WERI-Rb-1 (cell line): ENCODE measurements at places on chromosomes 7 and 10.

DNA sequence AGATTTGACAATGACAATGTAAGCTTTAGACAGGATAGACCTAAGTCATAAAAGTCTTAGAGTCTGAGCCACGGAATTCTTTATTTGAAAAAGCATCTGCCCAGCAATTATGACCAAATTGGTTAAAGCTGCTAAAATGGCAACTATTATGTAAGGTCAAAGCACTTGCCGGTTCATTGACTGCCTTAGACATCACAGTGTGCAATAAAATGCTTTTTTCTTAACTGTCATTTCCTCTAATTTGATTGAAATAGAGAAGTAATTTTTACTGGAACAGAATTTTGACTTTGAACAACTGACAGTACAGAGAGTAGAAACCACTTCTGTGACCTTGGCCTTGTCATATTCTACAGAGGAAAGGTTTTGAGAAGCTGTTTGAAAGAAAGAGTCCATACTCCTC, 142.9 kb downstream of the THSD7A start:
- DNase-seq, result no peak

- DNase-seq, result no peak
Observed at GRCh38 chr7:158680754-158681153, 23.9 kb downstream of the NCAPG2 start.

DNA sequence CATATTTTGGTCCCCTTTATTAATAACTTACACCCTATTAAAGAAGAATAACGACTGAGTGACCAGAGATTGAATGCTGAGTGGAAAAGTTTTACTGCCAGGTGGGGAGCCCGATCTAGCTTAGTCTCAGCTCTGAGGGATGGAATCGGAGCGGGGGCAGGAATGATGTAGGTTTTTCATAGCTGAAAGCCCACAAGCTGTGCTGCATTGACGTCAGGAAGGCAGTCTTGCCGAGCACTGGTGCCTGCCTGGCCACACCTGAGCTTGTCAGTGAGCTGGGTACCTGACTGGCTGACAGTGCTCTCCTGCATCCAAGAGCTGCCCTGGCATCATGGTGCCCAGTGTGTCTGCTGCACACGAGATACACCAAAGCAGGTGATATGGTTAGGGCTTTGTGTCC, 34.8 kb downstream of the GRK5 start:
- peak; percentile 35 for DNase-seq

DNA sequence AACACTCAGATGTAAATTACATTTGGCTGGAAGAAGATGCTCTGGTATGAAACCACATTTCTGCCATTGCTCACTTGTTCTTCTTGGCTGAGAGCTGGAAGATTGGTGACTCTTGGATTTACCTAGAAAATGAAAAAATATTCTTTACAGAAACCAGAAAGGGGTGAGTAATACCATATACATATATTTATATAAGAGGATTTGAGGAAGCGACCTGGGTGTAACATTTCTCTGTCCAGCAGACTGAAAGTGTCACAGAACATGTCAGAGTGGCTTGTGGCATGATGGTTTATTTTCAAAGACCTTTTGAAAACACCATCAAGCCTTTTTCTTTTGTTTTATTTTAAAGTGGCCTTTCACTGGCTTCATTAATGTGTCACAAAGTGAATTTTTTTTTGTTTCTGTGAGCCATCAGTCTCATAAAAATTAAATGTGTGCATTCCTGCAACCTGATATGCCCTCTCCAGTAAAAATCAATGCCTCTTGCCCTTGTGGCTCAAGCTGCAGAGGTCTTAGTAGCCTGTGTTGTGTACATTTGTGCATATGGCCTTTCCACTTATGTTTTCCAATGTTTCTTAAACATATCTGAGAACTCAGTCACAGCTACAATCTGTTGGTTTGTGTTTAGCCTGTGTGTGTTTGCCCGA, 23.5 kb downstream of the CREB5 start:
- no peak for DNase-seq

GRCh38 chr10:124700293-124701037, 43.7 kb downstream of the FAM53B start:
- no peak for DNase-seq

- DNase-seq, result no peak
Observed at GRCh38 chr7:134995239-134996096, 9.2 kb downstream of the AGBL3 start.

- DNase-seq, result no peak
Observed at GRCh38 chr7:90720984-90721760, 125.1 kb downstream of the CDK14 start.

DNA sequence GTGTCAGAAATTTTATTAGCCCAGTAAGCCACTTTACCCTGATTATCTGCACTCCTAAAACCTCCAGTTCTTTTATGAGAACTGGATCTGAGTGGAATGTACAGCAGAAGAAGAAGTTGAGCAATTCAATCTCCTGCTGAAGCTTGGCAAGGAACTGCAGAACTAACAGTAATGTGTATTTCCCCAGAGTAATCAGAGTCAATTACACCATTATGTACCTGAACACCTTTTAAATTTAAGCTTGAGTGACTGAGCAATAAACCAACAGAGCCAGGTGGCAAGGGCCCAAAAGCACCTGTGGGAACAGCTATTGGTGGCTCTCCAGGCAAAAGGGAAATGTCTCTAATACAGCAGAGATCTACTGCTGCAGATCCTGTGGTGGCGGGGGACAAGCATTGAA, 40.1 kb upstream of the AKR1C2 start:
- DNase-seq, result no peak

DNA sequence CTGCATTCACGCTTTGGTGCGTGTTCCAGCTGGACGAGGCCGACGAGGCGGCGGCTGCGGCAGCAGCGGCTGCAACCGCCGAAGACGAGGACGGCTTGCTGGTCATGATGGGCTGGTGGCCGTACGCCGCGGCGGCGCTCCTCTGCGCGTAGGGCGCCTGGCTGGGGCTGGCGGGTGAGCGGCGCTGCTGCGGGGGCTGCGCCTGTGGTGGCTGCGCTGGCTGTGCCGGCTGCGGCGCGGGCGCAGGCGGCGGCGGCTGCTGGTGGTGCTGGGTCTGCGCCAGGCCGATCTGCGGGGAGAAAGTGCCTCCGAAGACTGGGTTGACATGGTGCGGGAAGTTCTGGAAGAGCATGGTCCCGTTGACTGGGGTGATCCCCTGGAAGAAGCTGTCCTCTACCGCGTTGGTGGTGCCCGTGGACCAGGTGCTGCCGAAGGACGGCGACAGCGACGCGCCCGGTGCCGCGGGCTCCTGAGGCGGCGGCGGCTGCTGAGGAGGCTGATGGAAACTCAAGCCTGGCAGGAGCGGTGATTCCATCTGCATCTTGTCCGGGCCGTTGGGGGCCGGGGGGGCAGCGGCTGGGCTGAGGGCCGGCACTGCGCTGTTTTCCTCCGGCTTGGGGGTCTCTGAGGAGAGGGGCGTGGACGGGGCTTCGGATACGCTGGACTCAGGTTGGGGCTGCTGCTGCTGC, 51.1 kb downstream of the CPEB3 start:
- DNase-seq, result peak; percentile 26

GRCh38 chr7:28276298-28276697, 95.7 kb upstream of the JAZF1 start:
- DNase-seq, result no peak

DNA sequence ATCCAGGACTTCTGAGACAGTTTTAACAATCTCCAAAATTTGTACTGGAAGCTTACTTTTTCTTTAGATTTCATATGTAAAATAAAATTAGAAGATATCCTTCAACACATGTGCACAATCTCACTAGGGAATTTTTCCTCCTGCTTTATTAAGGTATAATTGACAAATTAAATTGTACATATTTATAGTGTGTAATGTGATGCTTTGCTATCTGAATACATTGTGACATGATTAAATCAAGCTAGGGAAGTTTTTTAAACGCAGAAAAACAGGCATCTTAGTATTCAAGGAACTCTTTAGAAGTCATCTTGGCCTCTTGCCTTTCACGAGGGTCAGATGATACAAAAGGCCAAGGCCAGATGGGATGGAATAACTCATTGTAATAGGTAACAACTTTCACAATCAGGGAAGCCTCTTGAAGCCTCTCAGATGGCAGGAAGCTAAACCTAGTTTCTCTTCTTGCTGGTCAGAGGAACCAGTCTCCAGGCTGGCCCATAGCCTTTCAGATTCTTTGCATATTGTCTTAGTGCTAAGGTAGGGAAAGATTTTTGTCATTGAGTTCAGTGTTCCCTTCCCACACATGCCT, 78.7 kb downstream of the RHOBTB1 start:
- no peak for DNase-seq

GRCh38 chr10:128056303-128057050, 69.7 kb downstream of the MKI67 start:
- no peak for DNase-seq
